ENCODE measurements at places on chromosomes 3 and 15.
A peak's percentile ranks its signal among the peaks of the same experiment; 100 is the strongest.

GRCh38 chr3:10935846-10936631 lies 56.5 kb upstream of the SLC6A1 start:
- peak; percentile 7 for DNase-seq

GRCh38 chr3:26963361-26963743 lies 340.8 kb downstream of the LRRC3B start:
- no peak for DNase-seq

DNA sequence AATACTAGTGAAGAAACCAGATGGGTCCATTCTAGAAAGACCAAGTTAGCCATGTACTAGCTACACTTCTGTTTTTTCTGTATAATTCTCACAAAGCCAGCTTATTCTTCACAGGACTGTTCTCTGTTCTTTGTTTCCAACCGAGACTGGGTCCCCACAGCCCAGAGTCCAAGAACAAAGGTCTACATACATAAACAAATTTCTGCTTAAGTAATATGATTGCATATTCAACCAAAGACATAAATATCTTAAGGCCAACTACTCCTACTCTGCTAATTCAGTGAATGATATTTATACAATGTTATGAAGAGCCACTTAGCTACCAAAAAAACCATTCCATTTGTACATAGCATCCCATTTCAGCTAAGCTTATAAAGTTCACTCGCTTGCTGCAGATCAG lies 299.8 kb upstream of the CCDC54 start:
- DNase-seq = no peak

GRCh38 chr15:101428758-101429157 lies 60.7 kb downstream of the PCSK6 start:
- DNase-seq = no peak

DNA sequence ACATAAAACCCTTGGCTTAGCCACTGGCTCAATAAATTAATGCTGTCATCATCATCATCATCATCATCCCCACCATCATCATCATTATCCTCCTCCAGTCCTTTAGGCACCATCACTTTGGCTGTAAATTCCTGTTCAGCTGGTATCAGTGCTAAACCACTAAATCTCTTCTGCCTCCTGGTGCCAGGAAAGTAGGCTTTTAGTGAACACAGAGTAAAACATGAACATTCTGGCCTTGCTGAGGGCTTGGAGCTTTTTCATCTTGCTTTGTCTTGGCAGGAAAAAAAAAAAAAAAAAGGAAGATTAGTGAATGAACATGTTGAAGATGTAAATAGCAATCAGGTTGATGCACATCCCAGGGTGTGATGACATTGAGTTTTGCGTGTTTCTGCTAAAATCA lies 67.3 kb upstream of the EIF1B start:
- DNase-seq = no peak

All from left lung (tissue), 14 donors.